ENCODE measurements at places on chromosomes 11 and 22. TPM values are rescaled to one million over a fixed set of nuclear protein-coding genes. Genes with fewer than 3 reads are reported as not detected.
A peak's percentile ranks its signal among the peaks of the same experiment; 100 is the strongest.

DNA sequence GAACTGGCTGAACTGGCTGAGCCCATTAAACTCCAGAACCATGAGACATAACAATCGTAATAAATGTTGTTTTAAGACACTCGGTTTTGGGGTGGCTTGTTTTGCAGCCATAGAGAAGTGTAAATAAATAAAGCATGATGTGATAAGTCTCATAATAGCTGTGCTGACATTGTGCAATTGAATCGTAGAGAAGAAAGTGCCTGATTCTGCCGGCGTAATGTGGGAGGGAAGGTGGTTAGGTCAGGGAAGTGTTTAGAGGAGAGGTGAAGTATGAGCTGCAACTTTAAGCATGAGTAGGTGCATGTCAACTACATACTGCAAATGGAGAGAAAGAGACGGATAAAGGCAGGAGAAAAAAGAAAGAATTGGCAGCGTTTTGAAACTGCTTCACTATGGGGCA is 217.1 kb downstream of the BLID start:
- DNase-seq: no peak

GRCh38 chr11:86748296-86748695 is 52.0 kb upstream of the PRSS23 start:
- DNase-seq: no peak

DNA sequence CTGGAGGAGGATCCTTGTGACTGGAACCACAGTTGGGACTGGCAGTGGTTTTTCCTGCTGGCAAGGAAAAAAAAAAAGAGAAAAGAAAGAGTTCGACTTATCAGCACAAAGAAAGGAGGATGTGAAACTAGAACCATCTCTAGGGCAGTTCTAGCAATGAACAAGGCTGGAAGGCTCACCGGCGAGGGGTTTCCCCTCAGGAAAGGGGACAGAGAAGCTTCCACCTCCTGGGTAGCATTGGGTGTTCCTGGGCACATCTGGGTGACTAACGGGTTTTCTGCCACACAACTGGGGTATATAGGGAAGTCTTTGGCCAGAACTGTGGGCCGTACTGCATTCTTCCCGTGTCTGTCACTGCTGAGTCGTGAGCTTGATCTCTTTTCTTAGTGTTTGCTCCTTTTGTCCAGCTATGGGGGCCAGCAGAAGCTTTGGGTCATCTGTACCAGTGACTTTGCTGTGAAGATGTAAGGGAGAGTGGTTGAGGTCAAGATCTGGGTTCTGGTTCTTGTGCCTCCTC is 109.4 kb upstream of the OR4B1 start:
- no peak for DNase-seq

Gene SSH3
- 22.8 TPM for polyA plus RNA-seq

DNA sequence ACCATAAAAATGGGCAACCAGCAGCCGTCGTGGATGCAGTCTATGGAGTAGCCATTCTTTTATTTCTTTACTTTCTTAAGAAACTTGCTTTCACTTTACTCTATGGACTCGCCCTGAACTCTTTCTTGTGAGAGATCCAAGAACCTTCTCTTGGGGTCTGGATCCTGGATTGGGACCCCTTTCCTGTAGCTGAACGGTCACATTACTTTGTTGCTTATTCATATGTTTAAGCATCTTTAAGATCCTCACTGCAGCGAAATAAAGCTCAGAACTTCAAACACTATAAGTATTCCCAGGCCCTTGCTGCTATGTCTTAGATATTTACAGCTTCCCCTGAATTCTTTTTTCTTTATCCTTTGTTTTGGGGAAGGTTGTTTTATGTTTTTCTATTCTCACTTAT is 187.8 kb upstream of the DDI1 start:
- DNase-seq: no peak

- DNase-seq: no peak
Observed at GRCh38 chr22:45262931-45263462, 21.8 kb upstream of the UPK3A start.

Gene ADM2
- 4.8 TPM for polyA plus RNA-seq

Gene SEPTIN3
- polyA plus RNA-seq: 7.7 TPM

Gene CAVIN3
- polyA plus RNA-seq: 8.5 TPM

Gene C11orf68
- 30.6 TPM for polyA plus RNA-seq

- no peak for DNase-seq
Observed at GRCh38 chr22:29313576-29314466, 1.7 kb downstream of the RASL10A start.

DNA sequence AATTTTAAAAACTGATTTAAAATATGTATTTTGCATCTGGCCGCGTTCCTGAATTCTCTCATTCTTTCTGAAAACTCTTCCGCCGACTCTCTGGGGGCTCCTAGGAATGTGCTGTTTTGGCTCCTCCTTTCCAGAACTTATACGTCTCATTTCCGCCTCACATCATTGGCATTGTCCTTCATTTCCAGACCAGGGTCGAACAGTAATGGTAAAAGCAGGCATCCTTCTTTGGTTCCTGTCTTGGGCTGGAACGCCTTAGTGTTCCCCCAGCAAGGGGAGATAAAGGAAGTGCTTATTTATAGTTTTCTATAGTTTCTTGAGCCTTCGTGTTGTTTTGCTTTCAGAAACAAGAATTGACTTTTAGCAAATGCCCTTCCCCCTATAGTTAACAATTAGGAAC is 10.9 kb upstream of the TNNT3 start:
- no peak for DNase-seq

Gene MUC5B
- polyA plus RNA-seq: 0.12 TPM

Gene HIKESHI
- 54.9 TPM for polyA plus RNA-seq

GRCh38 chr11:44833877-44834452 is 107.2 kb downstream of the TSPAN18 start:
- DNase-seq: no peak

- DNase-seq: no peak
Observed at GRCh38 chr22:41725510-41726110, 26.3 kb downstream of the MEI1 start.

Gene OR4D5
- not detected for polyA plus RNA-seq

DNA sequence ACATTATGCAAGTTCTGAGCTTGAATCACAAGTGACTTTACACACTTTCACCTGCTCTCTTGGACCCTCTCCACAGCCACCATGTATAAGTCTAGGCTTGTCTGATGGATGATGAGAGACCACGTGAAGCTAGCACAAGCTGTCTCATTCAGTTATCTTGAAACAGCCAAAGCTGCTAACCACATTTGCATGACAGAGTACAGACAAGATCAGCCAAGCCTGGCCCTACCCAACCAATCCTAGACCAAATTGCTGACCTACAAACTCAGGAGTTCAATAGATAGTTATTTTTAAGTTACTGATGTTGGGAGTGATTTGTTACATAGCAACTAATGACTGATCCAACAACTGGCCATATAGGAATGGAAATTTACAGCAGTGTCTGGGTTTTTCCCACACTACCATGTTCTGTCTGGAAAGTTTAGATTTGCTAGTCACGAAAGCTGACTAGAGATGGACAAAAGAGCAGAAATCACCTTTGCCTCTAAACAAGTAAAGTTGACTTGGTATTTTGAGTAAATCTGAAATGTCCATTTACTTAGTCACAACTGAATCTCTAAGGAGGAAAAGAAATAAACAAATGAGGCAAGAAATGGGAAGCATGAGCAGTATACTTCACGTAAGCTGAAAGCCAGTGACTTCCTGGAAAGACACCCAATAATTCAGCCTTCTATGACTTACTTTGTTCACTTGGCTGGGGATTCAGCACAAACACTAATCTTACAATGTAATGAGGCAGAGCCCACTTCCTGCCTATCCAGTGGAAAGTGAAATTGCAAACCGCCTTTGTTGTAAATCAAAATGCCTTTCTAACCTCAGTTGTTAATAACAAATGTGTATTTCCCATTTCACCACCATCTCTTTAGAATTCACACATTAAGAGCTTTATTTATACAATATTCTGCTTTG is 101.7 kb downstream of the FAM181B start:
- peak; percentile 36 for DNase-seq

Gene EFEMP2
- polyA plus RNA-seq: 102 TPM
